ENCODE measurements at places on chromosomes 7 and 10.

- no peak for DNase-seq
These were observed 713.5 kb downstream of the SORCS1 start for GRCh38 chr10:106450966-106451365.

DNA sequence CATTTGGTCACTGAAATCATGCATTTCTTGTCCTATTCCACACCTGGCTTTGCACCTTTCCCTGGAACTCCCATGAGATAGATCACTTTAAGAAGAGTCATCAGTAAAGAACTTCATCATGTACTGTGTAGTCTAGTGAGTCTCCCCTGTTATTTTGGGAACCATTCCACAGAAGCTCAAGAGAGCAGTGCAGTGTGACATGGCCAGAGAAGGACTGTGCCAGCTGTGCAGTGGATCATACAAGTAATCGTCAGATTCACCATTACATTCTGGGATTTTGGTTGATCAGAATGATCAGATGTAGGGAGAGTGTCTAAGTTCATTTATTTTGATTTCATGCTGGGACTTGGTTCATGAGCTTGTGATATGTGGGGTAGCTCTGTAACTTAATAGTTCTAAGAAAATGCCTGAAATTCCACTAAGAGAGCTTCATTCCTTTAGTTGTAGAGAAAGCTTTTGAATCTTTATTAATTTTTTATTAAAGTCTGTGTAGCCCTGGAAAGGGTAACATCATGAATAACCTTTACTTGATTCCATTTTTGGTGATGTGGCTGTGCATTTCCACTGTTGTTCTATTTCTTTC, 166.8 kb downstream of the SUGCT start:
- no peak for DNase-seq

DNA sequence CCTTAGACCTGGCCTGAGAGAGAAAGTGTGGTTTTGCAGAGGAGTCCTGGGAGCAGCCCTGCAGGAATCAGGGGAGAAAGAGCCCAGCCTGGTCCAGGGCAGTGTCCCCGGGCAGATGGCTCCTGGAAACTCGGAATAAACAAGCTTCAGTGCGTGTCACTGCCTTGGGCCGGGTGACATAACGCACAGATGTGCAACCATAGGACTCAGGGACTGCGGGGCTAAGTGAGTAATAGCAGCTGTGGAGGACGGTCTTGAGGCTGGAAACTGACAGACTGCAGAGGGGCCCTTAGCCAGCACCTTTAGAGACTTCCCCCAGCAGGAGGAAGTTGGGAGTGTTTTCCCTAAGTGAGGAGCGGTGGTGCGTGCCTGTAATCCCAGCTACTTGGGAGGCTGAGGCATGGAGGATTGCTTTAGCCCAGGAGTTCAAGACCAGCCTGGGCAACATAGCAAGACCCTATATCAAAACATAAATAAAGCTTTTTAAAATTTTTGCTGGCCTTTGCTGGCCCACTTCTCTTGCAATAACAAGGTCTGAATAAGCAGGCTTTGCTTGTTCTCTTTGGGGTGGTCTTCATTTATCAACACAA, 5.3 kb upstream of the CLIP2 start:
- no peak for DNase-seq

DNA sequence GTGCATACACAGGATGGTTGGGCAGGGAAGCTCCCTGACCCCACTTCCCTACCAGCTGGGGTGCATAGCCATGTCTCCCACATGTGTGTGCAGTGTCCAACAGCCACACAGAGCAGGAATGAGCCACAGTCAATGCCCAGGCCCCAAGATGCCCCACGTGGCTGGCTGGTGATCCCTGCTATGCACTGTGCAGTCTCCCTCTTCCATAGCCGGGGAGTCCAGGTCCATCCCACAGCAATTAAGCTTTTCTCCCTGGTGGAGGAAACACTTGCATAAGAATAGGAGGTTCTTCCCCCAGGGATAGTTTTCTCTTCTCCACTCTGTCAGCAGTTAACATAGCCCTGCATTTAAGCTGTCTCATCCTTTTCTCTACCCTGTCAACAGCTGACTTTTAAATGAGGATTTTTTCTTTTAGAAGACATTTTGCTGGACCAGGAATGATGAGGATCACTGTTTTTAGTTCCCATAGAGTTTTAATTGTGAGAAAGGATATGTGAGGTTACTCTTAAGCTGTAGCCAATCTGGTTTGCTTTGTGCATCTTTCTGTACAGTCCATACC, 396.5 kb upstream of the VWC2 start:
- DNase-seq = no peak

GRCh38 chr10:15864419-15864818, 4.1 kb upstream of the MINDY3 start:
- DNase-seq = no peak

DNA sequence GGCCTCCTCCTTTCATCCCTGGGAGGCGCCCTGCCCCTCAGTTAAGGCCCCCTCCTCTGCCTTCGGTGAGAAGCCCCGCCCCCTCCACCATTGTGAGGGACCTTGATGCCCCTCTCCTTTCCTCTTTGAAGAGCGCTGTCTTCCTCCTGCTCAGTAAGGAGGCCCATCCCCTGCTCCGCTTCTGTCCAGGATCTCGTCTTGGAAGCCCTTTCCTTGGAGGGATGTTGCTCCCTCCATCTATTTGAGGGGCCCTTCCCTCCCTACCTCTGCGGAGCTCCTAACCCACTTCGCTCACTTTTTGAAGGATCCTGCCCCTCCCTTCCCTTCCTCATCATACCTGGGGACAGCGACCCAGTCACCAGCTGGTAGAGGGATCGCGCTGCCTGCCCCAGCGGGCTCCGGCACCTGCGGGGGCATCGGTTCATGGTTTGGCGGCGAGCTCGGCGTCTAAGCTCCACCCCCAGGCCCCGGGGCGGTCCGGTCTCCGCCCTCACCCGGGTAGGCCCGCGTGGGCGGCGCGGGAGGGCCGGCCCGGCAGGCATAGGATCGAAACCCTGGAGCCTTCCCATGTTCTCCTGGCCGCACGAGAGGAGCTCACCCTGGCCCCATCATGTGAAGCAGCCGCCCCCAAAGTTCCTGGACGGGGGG, 4.1 kb downstream of the KCNIP2 start:
- peak; percentile 71 for DNase-seq

DNA sequence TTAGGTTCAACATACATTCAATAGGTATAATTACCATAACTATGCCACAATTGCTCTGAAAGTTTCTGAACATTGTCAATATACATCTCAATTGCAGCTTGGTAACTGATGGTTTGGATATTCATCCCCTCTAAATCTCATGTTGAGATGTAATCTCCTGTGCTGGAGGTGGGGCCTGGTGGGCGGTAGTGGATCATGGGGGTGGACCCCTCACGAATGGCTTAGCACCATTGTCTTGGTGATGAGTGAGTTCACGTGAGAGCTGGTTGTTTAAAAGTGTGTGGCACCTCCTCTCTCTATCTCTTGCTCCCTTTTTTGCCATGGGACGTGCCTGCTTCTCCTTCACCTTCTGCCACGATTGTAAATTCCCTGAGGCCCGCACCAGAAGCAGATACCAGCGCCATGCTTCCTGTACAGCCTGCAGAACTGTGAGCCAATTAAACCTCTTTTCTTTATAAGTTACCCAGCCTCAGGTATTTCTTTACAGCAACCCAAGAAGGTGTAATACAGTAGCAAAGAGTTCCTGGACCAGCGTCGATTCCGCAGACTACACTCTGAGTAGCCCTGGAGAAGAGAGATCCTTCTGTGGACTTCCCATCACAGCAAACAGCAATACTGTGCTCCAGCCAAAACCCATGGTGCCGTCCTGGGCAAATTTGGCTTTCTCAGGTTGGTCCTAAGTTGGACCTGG, 83.8 kb upstream of the GRB10 start:
- no peak for DNase-seq

- no peak for DNase-seq
These were observed 607.1 kb downstream of the SDK1 start for GRCh38 chr7:3908153-3908552.

DNA sequence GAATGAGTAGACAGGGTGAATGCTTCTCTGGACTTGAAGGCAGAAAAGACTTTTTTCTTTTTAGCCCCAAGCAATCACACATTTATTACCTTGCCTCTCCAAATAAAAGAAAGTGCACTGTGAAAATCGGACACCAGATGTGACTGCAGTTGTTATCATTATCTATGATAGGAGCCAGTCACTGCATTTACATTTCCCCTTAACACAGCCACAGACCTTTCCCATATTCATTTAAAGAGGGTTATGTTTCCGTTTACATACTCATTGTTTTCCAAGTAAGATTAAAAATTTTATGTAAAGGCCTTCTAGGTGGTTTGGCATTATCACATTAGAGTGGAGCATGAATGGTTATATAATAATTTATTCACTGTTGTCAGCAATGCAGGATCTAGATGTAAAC, 586.8 kb downstream of the SORCS1 start:
- DNase-seq = no peak

DNA sequence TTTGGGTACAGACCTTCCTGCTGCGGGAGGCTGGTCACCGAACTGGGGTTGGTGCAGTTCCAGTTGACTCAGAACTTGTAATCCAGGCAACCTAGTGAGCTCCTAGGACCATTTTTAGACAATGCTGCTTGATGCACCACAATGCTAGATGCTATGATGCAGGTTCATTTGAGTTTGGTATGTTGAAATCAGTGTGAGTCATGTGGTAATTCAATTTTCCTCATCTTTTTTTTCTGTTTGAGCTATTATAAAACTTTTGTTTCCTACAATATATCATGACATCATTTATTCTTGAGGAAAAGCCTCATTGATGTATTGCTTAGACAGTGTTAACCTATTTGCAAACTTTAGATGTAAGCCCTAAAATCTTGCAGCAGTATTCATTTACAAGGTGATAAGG, 40.9 kb upstream of the MTPN start:
- DNase-seq = no peak

- DNase-seq = no peak
These were observed 53.8 kb upstream of the PCBD1 start for GRCh38 chr10:70942125-70942524.

DNA sequence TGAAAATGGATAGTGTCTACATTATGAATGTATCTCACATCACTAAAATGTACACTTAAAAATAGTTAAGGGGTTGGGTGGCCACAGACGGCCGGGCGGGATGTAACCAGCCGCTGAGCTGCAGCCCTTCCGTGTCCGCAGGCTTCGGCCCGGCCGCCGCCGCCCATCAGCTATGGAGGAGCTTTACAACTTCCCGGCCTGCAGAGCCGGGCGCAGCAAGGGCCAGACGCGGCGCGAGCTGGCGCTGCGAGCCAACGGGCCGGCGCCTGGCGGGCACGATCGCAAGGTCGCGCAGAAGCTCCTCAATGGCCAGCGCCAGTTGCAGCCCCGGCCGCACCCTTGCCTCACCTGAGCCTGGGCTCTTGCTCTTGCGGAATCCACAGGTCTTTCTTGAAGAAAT, 69.1 kb downstream of the KMT2C start:
- DNase-seq = no peak

GRCh38 chr7:98125759-98126158, 19.1 kb downstream of the LMTK2 start:
- DNase-seq = no peak

- DNase-seq = no peak
These were observed 81.3 kb downstream of the VWDE start for GRCh38 chr7:12322284-12322902.

- no peak for DNase-seq
These were observed 78.7 kb downstream of the ADARB2 start for GRCh38 chr10:1658658-1659057.

- no peak for DNase-seq
These were observed 419.9 kb upstream of the PCDH15 start for GRCh38 chr10:55220975-55221374.

- DNase-seq = no peak
These were observed 380.6 kb downstream of the PHTF2 start for GRCh38 chr7:78179211-78179610.

- DNase-seq = no peak
These were observed 36.9 kb downstream of the PIK3CG start for GRCh38 chr7:106901828-106902441.

- DNase-seq = no peak
These were observed 554.4 kb downstream of the INHBA start for GRCh38 chr7:41148521-41148951.

- no peak for DNase-seq
These were observed 127.2 kb upstream of the SP4 start for GRCh38 chr7:21300692-21301091.

GRCh38 chr10:76463111-76463510, 1031.7 kb downstream of the LRMDA start:
- DNase-seq = no peak

DNA sequence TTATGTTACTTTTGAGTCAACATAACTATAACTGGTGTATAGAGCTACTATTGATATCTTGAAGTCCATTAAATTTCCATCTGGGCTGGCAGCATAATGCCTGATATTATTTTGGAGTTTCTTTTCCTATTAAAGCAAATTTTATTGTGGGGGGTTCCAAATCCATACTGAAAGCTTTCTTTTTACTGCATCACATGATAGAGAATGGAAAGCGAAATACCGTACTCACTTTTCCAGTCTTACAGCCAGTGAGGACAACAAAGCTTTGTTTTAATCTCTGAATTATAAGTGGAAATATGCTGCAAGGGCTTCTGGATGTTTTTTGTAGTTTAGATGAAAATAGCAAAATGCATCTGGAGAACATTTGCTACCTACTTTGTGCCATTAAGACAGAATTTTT, 477.5 kb upstream of the SEMA3D start:
- no peak for DNase-seq

DNA sequence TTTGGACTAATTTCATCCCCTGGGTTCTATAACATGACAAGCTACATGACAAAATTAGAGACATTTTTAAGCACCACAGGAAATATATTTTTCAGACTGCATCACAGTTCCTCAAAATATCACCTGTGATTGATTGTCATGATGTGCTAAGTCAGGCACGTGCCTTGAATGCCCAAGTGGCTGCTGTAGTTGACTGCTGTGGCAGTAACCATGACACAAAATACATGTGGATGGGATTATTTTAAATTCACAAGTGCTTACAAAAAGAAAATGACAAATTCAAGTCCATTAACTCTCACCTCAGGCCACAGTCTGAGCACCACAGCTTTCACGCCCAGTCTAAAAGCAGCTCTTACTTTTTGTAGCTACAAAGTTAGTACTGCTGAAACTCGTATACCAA, 45.5 kb downstream of the TNPO3 start:
- no peak for DNase-seq

DNA sequence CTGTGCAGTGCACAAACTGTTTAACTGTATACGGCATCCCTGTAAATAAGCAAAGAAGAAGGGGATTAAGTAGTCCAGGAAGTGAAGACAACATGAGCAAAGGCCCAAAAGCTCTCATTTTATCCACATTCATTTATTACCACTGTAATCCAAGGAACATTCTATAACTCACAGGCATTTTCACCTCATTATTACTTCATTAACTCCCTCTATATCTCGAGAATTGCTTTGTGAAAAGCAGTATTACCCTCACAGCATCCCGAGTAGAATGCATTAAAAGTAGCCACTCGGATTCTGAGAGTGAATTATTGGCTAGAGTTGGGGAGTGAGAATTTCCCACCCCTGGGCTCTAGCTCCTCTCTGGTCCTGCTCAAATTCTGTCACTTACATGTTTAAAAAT, 51.0 kb upstream of the CHCHD3 start:
- no peak for DNase-seq

GRCh38 chr7:4162884-4163564, 519.1 kb upstream of the FOXK1 start:
- DNase-seq = no peak

GRCh38 chr10:44398747-44399658, 14.1 kb upstream of the CXCL12 start:
- no peak for DNase-seq

GRCh38 chr10:69957886-69958555, 94.6 kb upstream of the MACROH2A2 start:
- DNase-seq = peak; percentile 7

- DNase-seq = peak; percentile 16
These were observed 924 bp downstream of the BMPR1A start for GRCh38 chr10:86757113-86757972.

All from CD8-positive, alpha-beta memory T cell (primary cell).